ENCODE measurements at places on chromosomes 7 and 10.

DNA sequence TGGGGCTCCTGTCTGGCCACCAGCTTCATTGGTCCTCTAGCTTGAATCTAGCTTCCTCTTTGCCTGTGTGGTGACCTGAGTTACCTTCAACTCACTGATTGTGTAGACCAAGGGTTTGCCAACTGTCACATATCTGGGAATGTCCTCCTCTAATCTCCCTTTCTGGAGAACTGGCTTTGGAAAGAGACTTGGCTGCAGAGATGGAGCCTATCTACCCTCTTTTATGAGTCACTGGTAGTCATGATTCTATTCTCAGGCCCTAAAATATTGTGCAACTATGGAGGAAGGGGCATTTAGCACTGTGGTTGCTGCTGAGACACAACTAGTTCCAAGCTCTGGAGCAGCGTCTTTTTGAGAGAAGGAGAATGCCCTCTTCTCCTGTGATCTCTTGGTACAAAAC is 691.3 kb downstream of the KCNMA1 start:
- H3K4me3 ChIP-seq, result no peak overlapping the region
- H3K36me3 ChIP-seq, result peaks cover 78% of the 10 kb centered on the region
- no peak overlapping the region for H3K27ac ChIP-seq
- no peaks in the 10 kb centered on the region for H3K4me1 ChIP-seq
- H3K27me3 ChIP-seq, result no peaks in the 10 kb centered on the region

DNA sequence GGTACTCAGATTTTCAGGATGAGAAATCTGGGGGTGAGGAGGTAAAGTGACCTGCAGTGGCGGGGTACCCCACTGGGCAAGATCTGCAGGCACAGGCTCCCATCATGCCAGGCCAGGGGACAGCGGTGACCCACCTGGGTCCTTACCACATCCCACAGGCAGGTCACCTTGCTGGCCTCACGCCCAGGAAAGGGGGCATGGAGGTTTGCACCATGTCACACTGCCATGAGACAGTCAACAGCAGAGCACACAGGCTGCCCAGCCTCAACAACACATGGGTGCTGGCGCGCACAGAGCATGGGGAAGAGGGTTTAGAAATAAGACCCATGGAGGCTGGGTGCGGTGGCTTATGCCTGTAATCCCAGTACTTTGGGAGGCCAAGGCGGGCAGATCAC is 914 bp downstream of the PKD1L1 start:
- H3K27me3 ChIP-seq, result no peaks in the 10 kb centered on the region
- H3K36me3 ChIP-seq, result no peaks in the 10 kb centered on the region
- no peak overlapping the region for H3K27ac ChIP-seq
- ATAC-seq, result no peak
- no peaks in the 10 kb centered on the region for H3K4me1 ChIP-seq
- no peak overlapping the region for H3K4me3 ChIP-seq

DNA sequence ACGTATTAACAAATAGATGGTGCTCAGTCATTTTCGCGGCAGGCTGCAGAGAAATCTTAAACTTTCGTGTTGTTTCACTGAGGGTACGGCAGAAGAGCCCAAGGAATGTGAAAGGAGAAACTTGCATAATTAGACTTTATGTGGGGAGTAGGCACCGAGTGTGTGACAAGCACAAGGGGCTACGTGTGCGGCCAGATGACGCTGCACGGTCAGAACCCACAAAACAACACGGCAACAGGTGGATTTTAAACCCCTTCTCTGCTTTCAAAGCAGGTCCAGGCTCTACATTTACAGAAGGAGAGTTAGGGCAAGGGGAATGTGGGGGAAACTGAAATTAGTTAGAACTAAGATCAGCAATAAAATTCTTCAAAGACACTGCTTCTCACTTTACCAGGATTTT is 392 bp upstream of the UCN3 start:
- no peak overlapping the region for H3K4me3 ChIP-seq
- H3K27me3 ChIP-seq, result peaks cover 39% of the 10 kb centered on the region
- H3K27ac ChIP-seq, result no peak overlapping the region
- H3K36me3 ChIP-seq, result no peaks in the 10 kb centered on the region
- H3K4me1 ChIP-seq, result no peaks in the 10 kb centered on the region
- ATAC-seq, result no peak

DNA sequence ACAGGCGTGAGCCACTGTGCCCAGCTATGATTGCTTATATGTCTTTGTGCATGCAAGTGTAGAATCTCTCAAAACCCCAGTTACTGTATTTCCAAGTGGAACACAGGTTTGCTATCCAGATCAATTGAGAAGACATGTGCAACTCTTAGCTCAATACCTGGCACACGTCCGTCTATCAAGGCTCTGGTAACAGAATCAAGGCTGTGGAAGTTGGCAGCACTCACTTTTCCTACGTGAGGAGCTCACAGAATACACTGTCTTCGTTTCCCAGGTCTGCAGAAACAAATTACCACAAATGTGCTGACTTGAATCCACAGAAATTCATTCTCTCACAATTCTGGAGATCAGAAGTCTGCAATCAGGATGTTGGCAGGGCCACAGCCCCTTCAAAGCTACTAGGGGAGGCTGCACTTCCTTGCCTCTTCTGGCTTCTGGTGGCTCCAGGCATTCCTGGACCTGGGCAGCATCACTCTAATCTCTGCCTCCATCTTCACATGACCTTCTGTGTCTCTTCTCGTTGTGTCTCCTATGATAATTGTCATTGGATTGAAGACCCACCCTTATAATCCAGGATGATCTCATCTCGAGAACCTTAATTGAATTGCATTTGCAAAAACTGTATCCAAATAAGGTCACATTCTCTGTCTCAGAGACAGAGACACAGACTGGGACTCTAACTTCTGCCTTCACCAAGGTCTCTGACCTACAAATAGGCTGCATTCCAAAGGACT is 84.8 kb upstream of the C7orf33 start:
- H3K27me3 ChIP-seq, result peaks cover 12% of the 10 kb centered on the region
- no peak overlapping the region for H3K27ac ChIP-seq
- H3K36me3 ChIP-seq, result no peaks in the 10 kb centered on the region
- H3K4me1 ChIP-seq, result no peaks in the 10 kb centered on the region
- no peak overlapping the region for H3K4me3 ChIP-seq

DNA sequence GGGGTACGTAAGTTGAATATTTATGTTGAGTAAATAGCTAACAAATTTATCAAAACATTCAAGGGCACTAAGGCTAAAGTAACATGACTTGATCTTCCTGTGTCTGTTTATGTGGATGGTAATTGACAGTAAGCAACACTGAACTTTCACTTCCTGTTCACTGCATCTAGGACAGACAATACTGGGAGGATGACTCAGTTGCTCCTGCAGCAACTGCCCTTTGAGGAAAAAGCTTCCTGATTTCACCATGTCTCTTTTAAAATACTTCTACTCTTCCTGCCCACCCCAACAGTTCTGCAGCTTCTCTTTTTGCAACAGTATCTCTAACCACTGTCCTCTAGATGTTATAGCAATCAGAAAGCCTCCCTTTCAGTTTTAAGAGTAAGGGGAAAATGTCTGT is 76.6 kb upstream of the HGF start:
- no peaks in the 10 kb centered on the region for H3K36me3 ChIP-seq
- peak; percentile 83 for ATAC-seq
- no peaks in the 10 kb centered on the region for H3K27me3 ChIP-seq

- no peak for ATAC-seq
- H3K27ac ChIP-seq, result no peak overlapping the region
- no peak overlapping the region for H3K4me3 ChIP-seq
- H3K27me3 ChIP-seq, result no peaks in the 10 kb centered on the region
- H3K36me3 ChIP-seq, result no peaks in the 10 kb centered on the region
These were observed 135.1 kb downstream of the CHN2 start for GRCh38 chr7:29329686-29330085.

- peak within 1 kb of the TSS; percentile 87 for H3K4me3 ChIP-seq
- H3K27me3 ChIP-seq, result no peaks in the 10 kb centered on the region
- peak within 1 kb of the TSS; percentile 92 for H3K27ac ChIP-seq
- no peaks in the 10 kb centered on the region for H3K36me3 ChIP-seq
- peaks cover 10% of the 10 kb centered on the region for H3K4me1 ChIP-seq
These were observed at the start of gene NT5C3A for GRCh38 chr7:33062023-33062781. Gene NT5C3A, minus strand, starts transcription at chr7:33062776. Its CDS starts 71 bp downstream, at chr7:33062705.

DNA sequence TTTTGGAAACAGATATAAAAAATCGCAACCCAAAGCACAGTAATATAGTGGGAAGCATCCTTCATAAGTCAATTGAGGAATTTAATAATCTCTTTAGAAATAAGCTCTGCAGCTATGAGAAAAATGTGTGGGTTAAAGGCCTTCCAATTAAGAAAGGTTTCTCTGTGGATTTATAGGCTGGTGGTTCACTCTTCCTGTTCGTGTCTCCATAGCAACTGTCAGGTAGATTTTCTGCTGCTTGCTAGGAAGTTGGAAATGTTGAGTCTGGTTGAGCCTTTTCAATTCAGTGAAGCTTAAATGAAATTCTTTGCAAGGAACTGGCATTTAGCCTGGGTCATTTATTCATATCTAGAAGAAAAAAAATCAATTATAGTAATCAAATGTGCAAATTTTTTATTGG is 652.8 kb upstream of the CELF2 start:
- no peak overlapping the region for H3K4me3 ChIP-seq
- no peak for ATAC-seq
- no peaks in the 10 kb centered on the region for H3K27me3 ChIP-seq
- no peak overlapping the region for H3K27ac ChIP-seq

DNA sequence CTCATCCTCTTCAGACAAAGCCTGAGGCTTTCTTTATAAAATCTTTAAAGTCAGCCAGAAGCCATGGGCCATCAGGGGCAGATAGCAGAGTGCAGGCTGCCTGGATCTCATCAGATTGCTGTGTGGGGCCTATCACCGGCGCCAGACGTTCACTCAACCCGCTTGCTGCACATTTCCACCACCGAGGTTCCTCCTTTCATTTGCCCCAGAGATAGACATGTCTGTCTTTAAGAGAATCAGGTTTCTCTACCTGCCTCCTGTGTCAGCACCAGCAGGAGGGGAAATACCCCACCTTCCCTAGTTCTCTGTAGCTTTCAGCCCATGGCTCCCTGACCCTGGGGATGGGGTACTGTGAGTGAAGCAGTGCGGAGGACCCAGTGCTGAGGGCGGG is 22.0 kb downstream of the SLC18A2 start:
- ATAC-seq, result no peak
- H3K36me3 ChIP-seq, result no peaks in the 10 kb centered on the region
- H3K4me1 ChIP-seq, result no peaks in the 10 kb centered on the region
- H3K4me3 ChIP-seq, result no peak overlapping the region
- no peak overlapping the region for H3K27ac ChIP-seq
- peaks cover 51% of the 10 kb centered on the region for H3K27me3 ChIP-seq

DNA sequence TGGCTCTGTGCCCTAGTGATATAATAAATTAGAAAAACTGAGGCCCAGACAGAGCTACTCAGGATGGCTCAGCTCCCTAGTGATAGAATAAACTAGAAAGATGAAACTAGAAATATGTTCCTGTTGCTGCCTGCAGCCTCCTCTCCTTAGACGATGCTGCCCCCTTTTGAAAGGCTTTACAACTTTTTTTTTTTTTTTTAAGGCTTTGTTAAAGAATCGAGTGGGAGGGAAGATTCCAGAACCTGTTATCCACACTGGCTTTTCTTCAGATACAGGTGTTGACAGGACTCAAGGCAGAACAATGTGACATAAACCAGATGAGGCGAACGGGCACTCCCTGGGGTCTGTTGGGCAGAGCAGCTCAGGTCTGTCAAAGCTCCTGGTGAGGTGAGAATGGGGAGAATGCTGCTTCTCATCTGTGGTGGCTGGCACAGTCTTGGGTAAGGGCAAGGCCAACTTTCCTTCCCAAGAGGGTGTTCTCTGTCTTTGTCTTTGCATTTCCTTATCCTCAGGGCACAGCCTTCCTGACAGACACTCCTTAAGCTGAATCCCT is 175.1 kb downstream of the COBL start:
- H3K4me1 ChIP-seq, result no peaks in the 10 kb centered on the region
- H3K4me3 ChIP-seq, result no peak overlapping the region
- peak; percentile 28 for ATAC-seq
- no peaks in the 10 kb centered on the region for H3K36me3 ChIP-seq
- no peaks in the 10 kb centered on the region for H3K27me3 ChIP-seq

DNA sequence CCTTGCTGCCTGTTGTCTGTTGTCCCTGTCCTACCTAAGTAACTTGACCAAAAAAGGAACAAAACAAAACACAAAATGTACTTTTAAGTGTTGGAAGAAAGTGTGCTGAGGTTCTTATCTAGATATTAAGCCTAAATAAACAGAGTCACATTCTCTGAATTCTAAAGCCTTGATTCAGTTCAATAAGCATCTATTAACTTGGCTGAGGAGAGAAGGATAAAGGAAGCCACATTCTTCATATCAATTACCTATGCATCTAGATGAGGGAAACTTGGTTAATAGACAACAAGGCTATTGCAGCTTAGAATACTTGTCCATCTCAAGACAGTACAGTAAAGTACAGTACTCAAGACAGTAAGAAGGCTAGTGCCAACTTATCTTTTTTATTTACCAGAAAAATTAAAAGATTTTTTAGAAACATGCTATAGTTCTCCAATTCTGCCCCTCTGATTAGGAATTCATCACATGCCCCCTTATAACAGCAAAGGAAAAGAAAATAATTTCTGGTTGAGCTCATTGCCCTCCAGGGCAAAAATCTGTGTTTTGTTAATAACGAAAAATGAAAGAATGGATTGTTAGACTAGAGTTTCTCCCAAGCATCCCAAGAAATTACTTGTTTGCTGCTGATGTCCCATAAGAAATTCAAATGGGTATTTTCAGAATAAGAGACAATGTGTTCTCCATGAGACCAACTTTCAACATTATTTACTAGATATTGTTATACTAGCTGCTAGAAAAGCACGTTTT is 546.5 kb upstream of the SEMA3D start:
- no peaks in the 10 kb centered on the region for H3K36me3 ChIP-seq
- H3K27me3 ChIP-seq, result no peaks in the 10 kb centered on the region
- no peak overlapping the region for H3K27ac ChIP-seq
- no peak overlapping the region for H3K4me3 ChIP-seq
- H3K4me1 ChIP-seq, result no peaks in the 10 kb centered on the region
- no peak for ATAC-seq

DNA sequence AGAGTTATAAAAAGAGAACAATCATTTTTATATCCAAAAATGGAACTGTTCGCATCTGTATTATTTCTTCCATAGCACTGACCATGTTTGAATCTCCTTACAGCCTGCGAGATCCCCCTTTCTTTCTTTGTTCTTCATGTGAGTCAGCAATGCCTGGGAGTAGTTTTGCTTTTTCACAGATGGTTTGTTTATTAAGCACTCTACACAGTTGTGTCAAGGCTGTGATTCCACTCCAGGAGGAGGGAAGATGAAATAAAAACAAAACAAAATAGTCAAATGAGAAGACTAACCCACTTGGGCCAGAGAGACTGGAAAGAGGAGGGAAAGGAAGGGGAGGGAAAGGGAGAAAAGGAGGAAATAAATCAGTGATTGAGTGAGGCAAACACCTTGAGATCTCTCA is 7.8 kb downstream of the LIPF start:
- H3K36me3 ChIP-seq, result no peaks in the 10 kb centered on the region
- no peaks in the 10 kb centered on the region for H3K4me1 ChIP-seq
- no peak overlapping the region for H3K4me3 ChIP-seq
- no peak overlapping the region for H3K27ac ChIP-seq

- H3K27me3 ChIP-seq, result no peaks in the 10 kb centered on the region
- no peaks in the 10 kb centered on the region for H3K36me3 ChIP-seq
- ATAC-seq, result no peak
- no peak overlapping the region for H3K27ac ChIP-seq
- no peak overlapping the region for H3K4me3 ChIP-seq
These were observed 315.1 kb downstream of the TNS3 start for GRCh38 chr7:47266799-47267198.

Data from gastroesophageal sphincter (tissue), 4 donors.